Vagina (tissue), 2 donors: ENCODE measurements at places on chromosomes 4 and X. TPM values are rescaled to one million over a fixed set of nuclear protein-coding genes. Genes with fewer than 3 reads are reported as not detected.

Gene TENM3
- total RNA-seq: 11.0 TPM

Gene C4orf50
- total RNA-seq: 0.49 TPM

Gene LNX1
- 11.8 TPM for total RNA-seq

Gene PPP2R3B
- total RNA-seq: 28.5 TPM

Gene GLUD2
- total RNA-seq: 0.98 TPM

Gene IDS
- total RNA-seq: 66.0 TPM

Gene TECRL
- not detected for total RNA-seq

Gene CACNA1F
- 0.25 TPM for total RNA-seq

Gene SYNPO2
- total RNA-seq: 109 TPM

Gene CXCL11
- not detected for total RNA-seq
